Stimulated activated CD4-positive, alpha-beta T cell treated with anti-CD3 and anti-CD28 coated beads, Interleukin-4, amount 100 ng/mL, for 4 hours (primary cell): ENCODE measurements at places on chromosomes 1 and 21.

DNA sequence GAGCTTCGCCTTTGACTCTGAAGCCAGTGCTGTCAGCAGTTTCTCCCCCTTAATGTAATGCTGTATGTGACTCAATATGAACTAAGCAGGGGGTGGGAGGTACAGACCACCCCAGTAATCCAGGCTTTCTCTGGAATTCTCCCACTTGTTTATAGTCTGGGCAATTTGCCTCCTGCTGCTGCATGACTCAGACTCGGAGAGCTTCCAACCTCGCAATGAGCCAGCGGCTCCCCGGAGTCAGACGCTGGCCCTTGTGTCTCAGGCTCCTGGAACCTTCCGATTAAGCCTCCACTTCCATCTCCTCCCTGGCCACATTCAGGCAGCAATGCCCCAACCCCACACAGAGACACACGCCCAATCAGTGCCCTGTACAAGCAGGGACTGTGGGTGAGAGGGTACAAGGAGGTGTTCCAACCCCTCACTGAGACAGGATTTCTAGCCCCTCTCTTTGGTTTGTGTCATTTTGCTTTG lies 471.7 kb upstream of the VAMP3 start:
- DNase-seq = no peak

GRCh38 chr1:91018006-91018405 lies 3.8 kb downstream of the ZNF644 start:
- no peak for DNase-seq

- no peak for DNase-seq
Observed at GRCh38 chr1:247111700-247112478, 7.7 kb upstream of the ZNF669 start.

DNA sequence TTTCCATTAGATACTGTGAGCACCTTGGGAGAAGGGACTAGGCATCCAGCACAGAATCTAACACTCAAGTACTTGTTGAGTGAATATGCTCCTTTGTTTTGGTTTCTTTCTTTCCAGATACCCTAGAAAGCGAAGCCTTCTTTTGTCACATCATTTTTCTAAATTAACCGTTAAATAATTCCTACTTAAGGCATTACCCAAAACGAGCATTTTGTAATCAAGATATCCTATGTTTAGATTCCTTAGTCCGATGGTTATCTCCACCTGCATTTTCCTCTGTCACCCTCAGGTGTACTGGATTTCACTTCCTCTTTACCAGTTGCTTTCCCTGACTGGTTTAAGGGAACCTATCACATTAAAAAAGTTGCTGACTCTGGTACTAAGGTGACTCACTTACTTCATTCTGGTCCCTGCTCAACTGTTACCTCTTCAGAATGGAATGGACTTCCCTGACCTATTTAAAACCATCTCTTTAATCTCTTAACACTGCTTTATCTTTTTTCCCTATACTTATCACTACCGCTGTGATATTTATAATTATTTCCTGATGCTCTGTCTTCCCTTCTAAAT lies 3.2 kb downstream of the B3GALNT2 start:
- no peak for DNase-seq

DNA sequence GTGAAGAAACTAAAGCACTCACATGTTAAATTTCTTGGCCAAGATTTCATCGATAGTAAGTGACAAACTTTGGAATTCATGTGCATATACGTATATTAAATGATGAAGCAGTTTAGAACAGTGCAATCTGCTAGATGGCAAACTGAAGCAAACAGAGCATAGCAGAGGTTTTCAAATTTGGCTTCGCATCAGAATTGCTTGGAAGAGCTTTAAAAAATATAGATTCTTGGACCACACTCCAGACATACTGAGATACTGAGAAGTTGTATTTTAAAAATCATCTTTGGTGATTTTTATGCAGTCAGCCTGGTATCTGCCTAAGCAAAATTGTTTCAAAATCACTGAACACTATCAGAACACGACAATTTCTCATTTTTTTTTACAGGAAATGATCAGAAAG lies 709.2 kb downstream of the PLA2G4A start:
- no peak for DNase-seq

DNA sequence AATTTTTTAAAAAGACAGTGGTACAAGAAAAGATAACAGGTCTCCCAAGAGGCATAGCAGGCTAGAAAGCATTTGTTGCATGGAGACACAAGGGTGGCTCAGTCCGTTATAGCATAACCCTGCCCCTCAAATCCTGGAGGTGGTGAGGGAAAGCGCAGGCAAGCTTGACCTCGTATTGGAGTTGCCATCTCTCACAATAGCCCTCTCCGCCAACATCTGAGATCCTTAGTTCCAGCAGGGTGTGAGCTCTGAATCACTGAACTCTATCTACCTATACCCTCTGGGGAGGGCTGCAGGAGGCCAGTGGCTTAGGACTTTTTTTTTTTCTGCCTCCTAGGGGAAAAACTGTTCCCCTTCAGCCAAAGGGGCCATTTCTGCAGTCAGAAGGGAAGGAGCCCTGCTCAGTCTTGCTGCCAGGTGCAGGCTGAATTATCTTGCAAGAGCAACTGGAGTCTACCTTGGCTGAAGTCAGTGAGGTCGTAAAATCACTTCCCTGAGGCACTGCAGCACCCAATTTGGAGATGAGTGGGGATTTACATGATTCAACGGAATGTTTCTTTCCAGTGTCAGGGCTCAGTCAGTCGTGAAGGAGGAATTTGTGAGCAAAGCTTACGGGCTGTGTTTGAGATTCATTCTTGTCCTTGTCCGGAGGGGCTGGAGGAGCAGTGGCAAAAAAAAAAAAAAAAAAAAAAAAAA lies 17.2 kb upstream of the C8A start:
- DNase-seq = no peak

DNA sequence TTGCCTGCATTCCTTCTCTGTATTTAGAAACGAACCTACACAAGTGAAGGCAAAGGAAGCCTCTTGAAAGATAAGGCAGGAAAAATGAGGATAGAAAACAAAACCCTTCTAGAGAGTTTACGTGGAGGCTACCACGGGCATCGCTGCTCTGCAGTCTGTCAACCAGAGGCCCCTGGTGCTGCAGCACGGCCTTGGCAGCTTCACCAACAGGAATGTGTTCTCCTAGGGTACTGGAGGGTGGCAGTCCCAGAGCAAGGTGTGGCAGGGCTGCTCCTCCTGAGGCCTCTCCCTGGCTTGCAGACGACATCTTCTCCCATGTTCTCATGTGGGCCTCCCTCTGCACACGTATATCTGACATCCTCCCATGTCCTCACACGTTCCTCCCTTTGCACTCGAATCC lies 57.6 kb upstream of the SAMD11 start:
- no peak for DNase-seq

- DNase-seq = no peak
Observed at GRCh38 chr1:51734896-51735745, 118.2 kb downstream of the OSBPL9 start.

DNA sequence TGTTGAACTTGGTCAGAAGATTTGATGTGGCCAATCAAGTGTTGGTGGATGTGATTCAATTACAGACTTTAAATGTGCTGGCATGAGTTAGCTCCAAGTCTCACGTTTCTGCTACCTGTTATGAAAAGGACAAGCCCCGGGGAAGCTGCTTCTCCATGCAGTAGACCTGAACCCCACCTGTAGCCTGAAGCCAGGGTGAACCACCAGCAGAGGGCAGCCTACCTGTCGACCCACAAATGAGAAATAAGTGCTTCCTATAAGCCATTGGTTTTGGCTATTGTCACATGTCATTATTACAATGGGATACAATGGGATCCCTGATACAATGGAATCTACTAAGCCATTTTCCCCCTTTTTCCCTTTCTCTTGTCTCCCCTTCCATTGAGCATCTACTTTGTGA lies 230.2 kb downstream of the PRDM2 start:
- DNase-seq = peak; percentile 11

DNA sequence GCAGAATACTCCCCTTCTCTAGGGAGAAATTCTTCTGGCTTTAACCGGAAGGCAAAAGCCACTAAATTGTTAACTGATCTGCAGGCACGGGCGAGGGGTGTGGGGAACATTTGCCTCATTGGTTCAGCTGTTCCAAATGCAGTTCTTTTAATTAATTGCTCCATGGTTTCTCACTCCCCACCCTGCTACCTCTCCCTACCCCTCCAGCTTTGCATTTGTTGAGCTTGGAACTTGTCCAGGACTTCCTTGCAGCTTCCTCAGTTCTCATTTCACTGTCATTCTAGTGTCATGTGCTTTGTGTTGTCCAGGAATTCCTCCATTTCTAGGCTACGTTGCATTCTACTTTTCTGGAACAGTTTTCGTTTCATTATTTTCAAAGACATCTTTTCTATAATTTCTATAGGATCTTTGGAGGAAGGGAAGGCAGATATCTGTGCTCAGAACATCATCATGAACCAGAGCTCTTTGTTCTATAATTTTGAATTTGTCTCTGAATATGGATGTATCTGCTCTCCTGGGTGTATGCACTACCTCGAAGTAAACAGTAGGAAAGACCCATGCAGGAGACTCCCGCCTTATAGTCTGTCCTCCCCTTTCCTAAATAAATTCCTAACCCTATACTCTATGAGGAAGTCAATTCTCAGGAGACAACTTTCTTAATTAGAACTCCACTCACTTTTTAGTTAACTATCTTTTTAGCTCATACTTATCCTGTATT lies 132.4 kb upstream of the LMO4 start:
- no peak for DNase-seq

DNA sequence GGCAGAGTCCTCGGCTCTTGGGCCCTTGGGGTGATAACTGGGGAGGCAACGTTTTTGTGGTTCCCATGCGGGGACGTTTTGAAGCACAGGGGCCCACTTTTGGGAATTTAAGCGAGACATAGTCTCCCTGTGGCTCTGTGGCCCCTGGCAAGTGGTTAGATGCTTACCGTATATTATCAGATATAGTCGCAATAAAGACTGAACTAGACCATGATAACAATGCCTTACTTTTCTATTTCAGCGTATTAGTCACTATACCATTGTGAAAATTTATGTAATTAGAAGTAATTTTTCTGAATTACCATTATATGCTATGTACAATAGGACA lies 538 bp upstream of the RCAN1 start:
- DNase-seq = no peak

DNA sequence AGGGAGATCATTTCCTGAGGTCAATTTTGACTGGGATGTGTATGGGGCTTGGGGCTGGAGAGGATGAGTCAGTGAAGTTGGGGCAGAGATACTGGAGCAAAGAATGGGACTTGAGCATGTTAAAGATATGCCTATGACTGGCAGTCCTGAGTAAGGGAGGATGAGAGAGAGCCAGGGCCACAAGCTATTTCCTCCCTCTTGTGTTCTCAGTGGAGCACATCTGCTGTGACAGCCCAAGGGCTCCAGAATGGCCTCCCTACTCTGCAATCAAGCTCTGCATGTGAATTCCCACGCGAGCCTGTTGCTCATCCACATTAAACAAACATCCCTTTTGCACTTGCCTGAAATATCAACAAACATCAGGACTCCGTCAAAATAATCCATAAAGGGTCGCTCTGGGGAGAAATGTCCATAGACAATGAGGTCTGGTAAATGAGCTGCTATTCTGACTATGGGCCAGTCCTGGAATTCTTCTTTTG lies 9.2 kb downstream of the ADCY10 start:
- DNase-seq = no peak

DNA sequence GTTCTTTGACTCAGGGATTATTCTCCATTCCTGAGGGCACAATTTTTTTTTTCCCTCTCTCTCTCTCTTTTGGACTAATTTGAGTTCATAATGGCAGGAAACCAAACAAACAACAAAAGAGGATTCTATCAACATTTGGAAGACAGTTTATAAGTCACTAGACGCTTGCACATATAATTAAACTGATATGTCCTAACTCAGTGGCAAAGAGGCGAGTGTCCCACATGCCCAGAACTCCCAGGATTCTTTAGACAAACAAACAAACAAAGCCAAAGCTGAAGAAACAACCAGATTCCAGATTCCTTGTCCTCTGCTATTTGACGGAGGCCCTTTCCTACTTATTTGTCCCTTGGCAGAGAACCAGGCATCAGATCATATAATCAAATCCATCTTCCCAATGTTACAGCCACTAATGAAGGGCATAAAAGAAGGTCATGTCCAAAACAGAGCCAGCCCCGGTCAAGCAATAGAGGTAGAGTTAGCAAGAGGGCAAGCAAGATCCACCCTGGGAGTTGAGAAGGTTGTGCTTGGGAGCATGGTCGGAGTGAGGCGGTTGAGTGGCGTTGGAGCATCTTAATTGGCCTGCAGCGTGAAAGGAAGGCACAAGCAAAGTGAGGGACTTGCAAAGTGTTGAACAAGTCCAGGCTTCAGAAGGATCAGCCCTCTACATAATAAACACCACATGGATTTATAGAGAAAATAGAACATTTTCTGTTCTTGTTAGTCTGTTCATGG lies 30.3 kb downstream of the ZNF362 start:
- DNase-seq = no peak

DNA sequence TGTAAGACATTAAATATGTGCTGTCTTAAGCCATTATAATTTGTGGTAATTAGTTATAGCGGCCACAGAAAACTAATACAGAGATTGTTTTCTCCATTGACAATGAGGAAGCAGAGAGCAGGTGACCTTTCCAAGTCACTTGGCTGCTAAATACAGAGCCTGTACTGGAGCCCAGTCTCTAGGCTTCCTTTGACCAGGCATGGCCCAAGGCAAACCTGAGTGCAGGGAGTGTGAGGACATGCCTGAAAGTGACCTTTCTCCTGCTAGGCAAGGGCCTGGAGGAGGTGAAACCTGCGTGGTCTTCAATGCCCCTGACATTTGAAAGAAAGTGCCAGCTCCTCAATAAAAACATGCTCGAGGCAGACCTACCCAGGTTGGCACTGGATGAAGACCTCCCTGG lies 12.5 kb upstream of the CHI3L1 start:
- DNase-seq = no peak

DNA sequence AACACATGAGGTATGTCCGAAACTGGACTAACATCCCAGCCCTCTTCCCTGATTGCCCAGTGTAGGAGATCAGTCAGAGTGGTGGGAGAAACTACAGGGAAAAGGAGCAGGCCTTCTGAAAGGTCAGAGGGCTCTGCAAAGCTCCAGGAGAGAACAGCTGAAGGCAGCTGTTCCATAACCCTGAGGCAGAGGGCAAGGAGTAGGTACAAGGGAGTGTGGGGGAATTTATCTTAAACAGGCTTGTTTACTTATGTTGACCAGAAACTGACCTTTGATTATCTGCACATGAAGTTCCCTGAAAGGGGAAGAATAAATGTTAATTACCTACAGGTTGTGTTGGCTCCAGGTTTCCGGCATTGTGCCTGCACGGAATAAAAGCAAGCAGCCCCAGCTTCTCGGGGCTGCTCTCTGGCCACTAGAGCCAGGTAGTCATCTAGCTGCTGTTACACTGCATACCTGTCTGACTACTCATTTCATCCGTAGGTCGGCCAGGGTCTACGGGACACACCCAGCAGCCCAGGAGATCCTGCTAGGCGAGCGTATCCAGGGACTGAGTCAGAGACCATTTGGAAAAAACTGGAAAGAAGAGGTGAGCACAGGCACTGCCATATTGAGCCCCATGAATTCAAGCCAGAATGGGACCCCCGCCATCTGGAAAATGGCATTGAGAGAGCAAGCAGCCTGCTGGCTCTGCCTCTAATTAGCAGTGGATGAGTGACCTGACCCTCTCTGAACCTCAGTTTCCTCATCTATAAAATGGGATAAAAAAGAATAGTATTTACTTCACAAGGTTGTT lies 14.9 kb upstream of the PAQR7 start:
- no peak for DNase-seq

- DNase-seq = no peak
Observed at GRCh38 chr1:154777781-154778180, 92.3 kb downstream of the KCNN3 start.
